Fibroblast of mammary gland (primary cell): ENCODE measurements at places on chromosomes 13 and 19.
A peak's percentile ranks its signal among the peaks of the same experiment; 100 is the strongest.

DNA sequence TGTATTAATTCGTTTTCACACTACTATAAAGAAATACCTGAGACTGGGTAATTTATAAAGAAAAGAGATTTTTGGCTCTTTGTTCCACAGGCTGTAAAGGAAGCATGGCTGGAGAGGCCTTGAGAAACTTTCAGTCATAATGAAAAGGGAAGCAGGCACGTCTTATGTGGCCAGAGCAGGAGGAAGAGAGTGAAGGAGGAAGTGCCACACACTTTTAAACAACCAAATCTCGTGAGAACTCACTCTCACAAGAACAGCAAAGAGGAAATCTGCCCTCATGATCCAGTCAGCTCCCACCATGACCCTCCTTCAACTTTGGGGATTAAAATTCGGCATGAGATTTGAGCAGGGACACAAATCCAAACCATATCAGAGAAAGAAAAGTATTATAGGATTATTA is 1255.9 kb upstream of the MIR17HG start:
- no peak for DNase-seq

GRCh38 chr19:23222998-23223652 is 27.1 kb downstream of the ZNF724 start:
- peak; percentile 4 for DNase-seq

- DNase-seq, result peak; percentile 84
Observed at GRCh38 chr19:35756377-35757230, at the start of gene HSPB6. Gene HSPB6 (minus strand): TSS chr19:35757029. CDS start chr19:35757008, 21 bp downstream.

GRCh38 chr19:33507021-33507956 is 14.3 kb downstream of the PEPD start:
- peak; percentile 12 for DNase-seq

- DNase-seq, result no peak
Observed at GRCh38 chr19:1089891-1090290, 5.3 kb downstream of the POLR2E start.

- no peak for DNase-seq
Observed at GRCh38 chr13:88436974-88437373, 765.8 kb downstream of the SLITRK5 start.

- DNase-seq, result peak; percentile 22
Observed at GRCh38 chr19:1312767-1313694, 27.4 kb downstream of the EFNA2 start.

DNA sequence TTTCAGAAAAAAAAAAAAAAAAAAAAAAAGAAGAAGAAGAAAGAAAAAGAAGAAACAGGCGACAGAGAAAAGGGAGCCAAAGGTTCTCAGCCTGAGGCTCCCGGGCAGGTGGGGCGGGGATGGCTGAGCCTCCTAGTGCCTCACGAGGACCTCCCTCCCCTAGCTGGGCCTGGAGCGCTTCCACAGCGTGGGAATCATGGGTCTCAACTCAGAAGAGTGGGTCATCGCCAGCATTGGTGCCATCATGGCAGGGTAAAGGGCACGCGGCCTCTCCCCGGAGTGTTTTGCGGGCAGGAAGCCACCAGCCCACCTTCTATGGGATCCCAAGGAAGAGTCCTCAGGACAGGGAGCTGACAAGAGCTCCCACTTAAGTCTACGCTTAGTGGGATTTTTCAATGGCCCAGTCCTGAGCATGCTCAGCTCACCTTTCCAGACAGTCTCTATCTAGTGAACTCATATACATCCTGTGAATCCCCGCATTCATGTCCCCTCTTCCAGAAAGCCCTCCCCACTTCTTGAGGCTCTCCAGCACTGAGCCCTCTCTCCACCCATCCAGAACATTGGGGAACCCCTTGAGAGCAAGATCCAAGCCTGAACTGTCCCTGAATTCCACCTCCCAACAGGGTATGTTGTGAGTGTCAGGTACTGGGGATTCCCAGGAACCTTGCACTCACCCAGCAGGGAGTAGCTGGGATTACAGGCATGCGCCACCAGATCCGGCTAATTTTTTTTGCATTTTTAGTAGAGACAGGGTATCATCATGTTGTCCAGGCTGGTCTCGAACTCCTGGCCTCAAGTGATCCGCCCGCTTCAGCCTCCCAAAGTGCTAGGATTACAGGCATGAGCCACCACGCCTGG is 69.6 kb downstream of the ACSBG2 start:
- no peak for DNase-seq

DNA sequence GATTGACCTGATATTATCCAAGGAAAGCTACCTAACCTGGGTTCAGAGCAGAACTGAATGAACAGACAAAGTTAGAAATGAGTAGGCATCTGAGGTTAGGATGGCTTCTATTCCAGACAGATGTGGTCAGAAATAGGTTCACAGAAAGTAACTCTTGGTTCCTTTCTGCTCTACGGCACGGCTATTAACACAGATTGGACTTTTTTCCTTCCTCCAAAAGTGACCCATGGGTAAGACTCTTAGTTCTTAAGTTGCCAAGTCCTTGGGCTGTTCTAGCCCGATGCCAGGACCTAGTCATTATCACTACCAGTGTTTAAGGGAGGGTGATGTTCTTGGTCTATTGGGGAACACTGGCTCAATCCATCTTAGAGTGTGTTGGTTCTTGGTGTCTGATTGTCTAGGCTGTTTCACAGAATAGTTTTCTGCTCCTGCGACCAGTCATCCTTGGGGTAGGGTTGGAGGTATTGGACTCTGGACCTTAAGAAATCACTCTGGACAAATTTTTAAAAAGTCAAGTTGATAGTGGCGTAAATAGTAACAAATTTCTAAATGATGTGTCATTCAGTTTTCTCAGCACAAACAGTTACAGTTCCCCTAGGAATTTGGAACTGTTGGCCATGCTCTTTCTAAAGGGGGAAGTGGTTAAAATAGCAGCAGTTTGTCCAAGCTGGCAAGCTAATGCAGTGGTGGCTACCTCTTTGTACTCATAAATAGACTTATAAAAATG is 60.1 kb upstream of the MYCBP2 start:
- peak; percentile 84 for DNase-seq
